ENCODE measurements at places on chromosomes 4 and X.

GRCh38 chr4:86497131-86497530, 97.0 kb upstream of the PTPN13 start:
- DNase-seq = no peak

DNA sequence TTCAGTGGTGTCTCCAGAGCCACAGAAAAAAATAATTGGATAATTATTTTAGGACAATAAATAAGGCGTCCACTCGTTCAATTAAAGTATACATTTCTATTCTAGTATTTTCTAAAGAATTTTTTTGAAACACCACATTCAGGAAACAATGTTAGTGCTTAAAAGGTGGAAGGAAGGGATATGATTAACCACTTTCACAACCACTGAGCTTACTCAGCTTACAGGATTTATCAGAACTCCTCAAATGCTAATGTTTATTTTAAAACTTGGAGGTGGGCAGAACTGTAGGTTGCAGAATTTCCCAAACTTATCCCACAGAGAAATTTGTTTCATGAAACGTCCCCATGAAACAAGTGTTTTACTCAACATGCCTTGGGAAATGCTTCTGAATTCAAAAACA, 54.3 kb upstream of the MAGEB2 start:
- no peak for DNase-seq

DNA sequence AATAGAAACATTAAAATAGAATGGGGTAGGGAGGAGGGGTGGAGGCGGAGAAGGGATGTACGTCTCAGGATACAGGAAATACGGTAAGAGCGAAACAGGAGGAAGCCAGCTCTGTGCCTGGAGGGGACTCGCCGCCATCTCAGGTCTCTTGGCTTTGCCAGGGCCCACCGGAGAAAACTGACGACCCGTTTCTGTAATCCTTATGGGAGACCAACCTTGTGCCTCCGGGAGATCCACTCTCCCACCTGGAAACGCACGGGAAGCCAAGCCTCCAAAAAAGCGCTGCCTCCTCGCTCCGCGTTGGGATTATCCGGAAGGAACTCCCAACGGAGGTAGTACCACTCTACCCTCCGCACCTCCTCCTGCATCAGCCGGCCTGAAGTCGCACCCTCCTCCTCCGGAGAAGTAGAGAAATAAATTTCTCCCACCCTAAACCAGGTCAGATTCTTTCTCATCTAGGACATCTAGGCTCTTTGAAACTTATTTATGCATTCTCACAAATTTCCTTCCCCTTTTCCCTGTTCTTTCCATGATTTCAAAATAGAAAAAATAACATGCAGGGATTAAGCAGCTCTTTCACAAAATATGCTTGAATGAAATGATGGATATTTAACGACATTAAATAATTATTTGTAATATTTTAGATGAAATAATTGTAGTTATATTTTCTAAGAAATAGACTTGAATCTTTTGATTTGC, at the start of gene NBDY:
Gene NBDY (plus strand): TSS at position 92 of the 699 bp plus-strand sequence. CDS start 111 bp downstream, at position 203.
- peak; percentile 28 for DNase-seq

- no peak for DNase-seq
These were observed 210.4 kb downstream of the SPRY1 start for GRCh38 chr4:123606946-123607542.

DNA sequence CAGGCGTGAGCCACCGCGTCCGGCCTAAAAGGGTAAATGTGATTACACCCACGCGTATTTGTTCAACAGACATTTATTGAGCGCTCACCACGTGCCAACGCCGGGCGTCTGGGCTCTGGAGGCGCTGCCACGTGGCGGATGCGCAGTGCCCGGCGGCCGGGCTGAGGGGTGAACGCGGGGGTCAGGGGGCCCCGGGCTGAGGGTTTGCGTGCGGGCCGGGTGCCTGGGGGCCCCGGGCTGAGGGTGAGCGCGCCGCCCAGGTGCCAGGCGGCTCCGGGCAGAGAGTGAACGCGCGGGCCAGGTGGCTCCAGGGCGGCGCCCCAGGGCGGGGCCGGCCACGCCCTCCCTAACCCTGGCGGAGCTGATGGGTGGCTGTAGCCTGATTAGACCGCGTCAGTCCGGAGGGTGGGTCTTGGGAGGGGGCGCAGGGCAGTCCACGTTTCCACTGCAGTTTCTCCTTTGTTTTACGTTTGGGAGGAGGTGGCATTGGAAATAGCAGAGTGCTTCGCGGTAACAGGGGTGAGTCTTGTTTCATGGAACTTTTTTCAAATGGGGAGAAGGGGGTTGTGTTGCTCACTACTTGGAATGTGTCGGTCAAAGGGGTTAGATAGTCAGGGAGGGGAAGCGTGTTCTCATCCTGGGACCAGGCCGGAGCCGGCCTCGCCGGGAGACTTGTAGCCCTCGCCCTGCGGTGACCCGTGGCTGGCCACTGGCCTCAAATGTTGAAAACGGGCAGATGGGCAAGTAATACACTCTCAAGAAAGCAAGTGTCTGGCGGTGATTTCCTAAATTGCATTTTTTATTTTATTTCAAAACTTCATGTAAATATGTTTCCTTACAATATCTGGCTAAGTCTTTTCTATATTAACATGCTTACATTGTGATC, at the start of gene ZFP42:
Gene ZFP42 (plus strand): TSS at position 450 of the 886 bp plus-strand sequence. CDS start 7,037 bp downstream, outside the sequence.
- no peak for DNase-seq

GRCh38 chr4:78707793-78708192, 68.4 kb upstream of the BMP2K start:
- no peak for DNase-seq

DNA sequence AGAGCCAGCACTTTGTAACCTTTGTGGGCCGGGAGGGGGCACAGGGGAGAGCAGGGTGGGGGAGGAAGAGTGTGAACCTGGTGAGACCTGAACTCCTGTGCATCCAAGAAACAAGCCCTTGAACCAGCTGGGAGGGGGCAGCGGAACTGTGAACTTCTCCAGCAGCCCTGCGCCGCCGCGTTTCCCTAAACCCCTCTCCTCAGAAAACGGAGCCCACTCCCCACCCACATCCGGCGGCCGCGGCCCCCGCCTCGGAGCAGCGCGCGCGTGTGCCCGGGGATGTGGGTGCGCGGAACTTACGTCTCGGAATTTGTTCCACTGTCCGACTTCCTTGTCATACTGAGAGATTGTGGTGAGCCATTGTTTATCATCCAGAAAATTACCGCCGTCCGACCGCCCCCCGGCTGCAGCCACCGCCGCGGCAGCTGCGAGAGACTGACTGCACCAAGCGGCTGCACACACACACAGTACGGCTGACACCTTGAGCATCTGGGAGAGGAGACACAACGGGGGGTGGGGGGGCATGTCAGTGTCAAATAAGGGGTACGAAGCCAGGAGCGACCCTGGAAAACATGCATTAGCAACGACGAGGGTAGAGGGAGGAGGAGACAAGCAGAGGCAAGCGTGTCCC, 494 bp downstream of the SPOCK3 start:
- DNase-seq = no peak

DNA sequence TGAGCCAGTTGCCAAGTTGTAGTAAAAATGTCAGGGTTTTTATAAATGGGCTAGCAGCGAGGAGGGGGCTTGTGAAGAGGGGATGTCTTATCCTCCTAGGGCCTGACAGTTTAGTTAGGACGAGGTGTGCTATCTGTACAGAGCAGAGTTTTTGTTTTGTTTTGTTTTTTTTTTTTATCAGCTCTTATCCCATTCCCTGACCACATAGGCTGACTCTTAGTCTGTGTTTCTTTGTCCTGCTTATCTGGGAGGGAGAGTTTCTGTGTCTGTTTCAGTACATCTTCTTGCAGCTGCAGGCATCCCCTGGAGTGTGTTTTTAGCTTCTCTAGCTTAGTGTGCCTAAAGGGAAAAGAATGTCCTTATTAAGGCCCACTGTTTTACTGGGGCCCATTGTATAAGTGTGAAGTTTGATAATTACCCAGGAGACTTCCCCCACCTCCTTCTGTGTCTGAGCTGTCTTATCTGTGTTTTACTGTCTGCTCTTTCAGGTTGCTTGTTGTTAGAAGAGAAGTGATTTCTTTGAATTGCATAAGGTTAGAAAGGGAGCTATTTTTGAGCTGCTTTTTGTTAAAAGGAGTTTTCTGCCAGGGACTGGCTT, 32.0 kb downstream of the PAGE2 start:
- DNase-seq = no peak

GRCh38 chr4:34009951-34010350, 2234.4 kb downstream of the ARAP2 start:
- no peak for DNase-seq

- DNase-seq = no peak
These were observed 381.5 kb upstream of the GALNT7 start for GRCh38 chr4:172787111-172787510.

- DNase-seq = no peak
These were observed 80.3 kb downstream of the GPC4 start for GRCh38 chrX:133335027-133335426.
